Stimulated activated CD4-positive, alpha-beta T cell treated with anti-CD3 and anti-CD28 coated beads, Interleukin-1b, Interleukin-23, amount 100 ng/mL, for 1 hour (primary cell): ENCODE measurements at places on chromosomes 5 and 9.
A peak's percentile ranks its signal among the peaks of the same experiment; 100 is the strongest.

DNA sequence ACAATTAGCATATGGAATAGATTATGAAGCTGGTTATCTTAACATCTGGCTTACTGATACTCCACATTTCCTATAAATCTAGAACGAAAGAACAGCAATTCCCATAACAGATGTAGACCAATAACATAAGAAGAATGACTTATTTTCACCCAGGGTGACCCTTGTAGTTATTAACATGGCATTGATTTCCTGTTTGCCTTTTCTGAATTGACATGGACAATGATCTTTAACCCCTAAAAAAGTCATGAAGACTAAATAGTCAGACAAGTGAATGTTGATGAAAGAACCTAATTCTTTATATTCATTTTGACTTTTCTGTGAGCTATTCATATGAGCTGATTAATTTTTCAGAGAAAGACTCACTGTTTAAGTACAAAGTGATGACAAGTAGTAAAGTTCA lies 175.3 kb upstream of the CD180 start:
- DNase-seq, result no peak

GRCh38 chr5:141703133-141703561 lies 21.1 kb upstream of the ARAP3 start:
- no peak for DNase-seq

DNA sequence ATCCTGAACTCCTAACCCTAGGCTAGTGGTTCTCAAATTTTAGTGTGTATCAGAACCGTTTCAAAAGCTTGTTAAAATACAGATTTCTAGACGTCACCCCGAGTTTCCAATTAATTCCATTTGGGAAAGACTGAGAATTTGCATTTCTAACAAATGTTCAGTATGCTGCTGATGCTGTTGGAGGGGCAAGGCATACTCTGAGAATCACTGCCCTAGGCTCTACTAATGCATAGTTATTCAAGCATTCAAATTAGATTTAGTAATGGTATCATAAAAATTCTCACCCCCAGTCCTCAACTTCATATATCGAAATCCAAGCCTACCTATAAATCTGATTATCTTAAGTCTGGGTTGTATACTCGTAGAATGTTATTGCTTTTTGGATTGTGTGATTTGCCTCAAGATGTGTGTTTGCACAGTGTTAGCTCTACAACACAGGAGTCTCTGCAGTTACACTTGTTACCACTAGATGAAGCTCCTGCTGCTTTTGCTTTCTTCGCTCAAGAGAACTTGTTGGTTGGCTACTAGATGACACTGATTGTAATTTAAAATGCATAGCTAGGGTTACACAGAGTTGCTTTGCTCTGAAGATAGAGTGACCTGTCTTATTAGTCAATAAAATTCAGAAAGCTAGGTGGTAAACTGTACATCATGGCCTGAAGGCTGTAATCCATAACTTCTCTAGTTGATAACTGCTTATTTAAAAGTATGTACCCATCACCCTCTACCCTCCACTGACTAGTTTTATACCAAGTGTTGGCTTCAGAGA lies 7.5 kb upstream of the ERAP2 start:
- DNase-seq, result no peak

DNA sequence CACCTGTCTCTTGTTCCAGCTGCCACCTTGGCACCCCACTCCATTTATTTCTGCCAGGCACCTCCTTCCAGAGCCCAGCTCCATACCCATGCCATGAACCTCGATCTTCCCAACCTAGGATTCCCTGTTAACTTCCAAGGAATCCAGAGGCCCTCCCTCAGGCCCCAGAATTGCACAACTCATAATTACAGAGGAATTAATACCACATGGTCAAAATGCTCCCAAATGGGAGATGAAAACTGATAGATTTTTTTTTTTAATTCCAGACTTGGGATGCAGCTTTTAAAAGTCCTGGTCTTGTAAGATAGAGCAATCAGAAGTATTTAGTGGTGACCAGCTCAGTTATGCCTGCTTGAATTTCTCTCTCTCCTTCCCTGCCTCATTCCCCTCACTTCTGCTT lies 96.2 kb upstream of the CCDC112 start:
- DNase-seq, result no peak

GRCh38 chr5:6194261-6194875 lies 184.0 kb downstream of the MED10 start:
- no peak for DNase-seq

- DNase-seq, result no peak
Measured at GRCh38 chr5:29169886-29170285, 2023.6 kb upstream of the CDH6 start.

DNA sequence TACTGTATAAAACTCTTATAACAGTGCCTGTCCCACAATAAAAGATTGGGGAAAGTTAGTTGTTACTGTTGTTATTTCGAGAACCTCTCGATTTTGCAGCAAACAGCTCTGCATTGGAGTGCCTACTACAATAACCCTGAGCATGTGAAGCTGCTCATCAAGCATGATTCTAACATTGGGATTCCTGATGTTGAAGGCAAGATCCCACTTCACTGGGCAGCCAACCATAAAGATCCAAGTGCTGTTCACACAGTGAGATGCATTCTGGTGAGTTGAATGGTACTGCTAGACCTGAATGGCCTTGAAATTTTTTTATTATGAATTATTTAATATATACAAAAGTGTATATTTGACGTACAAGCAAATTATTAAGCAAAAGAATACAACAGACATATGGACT lies 123.2 kb downstream of the TEX10 start:
- no peak for DNase-seq

DNA sequence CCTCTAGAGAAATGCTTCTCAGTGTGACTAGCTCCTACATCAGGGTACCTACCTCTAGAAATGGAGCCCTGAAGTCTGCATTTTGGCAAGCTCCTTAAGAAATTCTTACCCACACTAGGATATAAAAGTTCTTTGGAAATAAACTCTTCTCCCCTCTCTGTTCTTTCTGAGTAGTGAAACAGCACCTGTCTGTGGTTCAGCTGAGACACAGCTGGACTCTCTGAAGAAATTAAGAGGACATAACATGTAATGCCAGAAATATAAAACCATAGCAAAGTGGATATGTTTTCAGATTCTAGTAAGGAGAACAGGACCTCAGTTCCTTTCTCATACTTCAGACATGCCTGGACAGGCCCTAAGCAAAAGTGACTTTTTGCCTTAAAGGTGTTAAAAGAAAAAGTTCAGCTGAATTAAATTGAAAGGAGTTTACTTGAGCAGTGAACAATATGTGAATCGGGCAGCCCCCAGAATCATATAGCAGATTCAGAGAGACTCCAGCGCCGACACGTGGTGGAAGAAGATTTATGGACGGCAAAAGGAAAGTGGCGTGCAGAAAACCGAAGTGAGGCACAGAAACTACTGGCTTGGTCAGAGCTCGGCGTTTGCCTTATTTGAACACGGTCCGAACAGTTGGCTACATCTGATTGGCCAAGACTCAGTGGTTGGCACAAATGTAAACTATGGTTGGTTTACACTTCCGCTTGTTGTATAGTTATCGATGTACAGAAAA lies 64.5 kb downstream of the PRKACG start:
- DNase-seq, result no peak

DNA sequence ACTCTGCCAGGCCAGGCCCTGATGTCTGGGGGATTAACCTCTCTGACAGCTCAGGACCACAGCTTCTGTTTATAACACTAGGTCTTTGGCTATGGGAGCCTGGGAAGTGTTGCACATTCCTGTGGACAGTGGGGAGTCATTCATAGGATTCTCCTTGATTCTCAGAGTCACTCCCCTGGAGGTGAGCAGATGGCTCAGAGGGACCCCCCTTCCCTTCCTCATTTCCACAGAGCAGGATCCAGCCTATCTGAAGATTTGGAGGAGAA lies 60.2 kb downstream of the NRG2 start:
- no peak for DNase-seq

DNA sequence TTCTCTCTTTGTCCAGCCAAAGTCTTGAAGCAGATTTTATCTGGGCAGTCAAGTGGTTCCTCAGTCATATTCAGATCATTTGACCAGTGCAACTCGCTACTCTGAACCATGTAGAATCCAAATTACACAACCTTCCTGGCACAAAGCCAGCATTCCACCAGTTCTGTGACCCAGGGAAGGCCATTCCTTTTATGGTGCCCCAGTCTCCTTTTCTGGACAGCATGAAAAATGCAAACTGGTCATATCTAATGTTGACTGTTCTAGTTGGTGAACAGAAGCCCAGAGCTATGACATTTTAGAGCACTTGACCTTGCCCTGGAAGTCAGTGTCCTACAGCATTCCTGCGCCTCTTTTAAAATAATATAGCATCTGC lies 364.6 kb downstream of the BRINP1 start:
- no peak for DNase-seq

DNA sequence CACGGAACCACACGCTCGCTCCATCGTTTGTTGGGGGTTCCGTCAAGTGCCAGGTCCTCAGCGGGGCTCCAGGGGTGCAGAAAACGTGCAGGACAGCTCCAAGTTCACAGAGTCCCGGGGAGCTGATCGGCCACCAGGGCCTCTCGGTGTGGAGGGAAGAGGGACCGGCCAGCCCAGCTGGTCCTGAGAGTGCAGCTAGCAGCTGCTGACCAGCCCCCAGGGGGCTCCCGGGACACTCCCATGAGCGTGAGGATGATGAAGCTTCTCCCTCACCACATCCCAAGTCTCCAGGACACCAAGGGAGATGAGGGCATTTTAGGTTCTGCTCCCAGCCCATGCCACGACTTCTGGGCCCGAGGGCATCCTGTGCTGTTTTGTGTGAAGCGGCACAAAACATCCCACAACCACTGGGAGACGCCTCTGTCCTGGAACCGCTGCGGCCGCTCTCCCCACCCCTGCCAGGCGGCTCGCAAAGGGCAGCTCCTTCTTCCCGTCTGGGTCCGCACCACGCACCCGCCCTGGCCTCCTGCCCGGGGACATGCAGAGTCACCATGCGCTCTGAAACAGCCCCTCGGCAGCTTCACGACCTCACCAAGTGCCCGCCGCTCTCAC lies 67.5 kb upstream of the IRX4 start:
- DNase-seq, result no peak

- DNase-seq, result no peak
Measured at GRCh38 chr9:73869264-73869663, 627.9 kb upstream of the RORB start.

DNA sequence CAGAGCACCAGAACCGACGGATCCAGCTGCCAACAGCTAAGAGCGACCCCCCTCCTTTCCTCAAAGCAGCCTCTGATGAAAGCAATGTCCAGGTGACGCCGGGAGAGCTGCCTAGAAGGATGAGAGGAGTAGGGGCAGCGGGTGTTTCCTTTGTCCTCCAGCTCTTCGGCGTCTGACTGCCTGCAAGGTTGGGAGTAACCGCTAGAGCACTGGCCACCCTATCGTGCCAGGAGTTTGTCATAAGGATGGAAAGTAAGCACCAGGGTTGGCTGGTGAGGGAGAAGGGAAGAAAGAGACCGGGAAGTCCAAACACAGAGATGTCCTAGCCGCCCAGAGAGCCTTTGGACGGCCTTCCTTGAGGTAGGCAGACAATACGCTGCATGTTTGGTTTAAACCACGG lies 10.8 kb downstream of the MRPL36 start:
- DNase-seq, result no peak

DNA sequence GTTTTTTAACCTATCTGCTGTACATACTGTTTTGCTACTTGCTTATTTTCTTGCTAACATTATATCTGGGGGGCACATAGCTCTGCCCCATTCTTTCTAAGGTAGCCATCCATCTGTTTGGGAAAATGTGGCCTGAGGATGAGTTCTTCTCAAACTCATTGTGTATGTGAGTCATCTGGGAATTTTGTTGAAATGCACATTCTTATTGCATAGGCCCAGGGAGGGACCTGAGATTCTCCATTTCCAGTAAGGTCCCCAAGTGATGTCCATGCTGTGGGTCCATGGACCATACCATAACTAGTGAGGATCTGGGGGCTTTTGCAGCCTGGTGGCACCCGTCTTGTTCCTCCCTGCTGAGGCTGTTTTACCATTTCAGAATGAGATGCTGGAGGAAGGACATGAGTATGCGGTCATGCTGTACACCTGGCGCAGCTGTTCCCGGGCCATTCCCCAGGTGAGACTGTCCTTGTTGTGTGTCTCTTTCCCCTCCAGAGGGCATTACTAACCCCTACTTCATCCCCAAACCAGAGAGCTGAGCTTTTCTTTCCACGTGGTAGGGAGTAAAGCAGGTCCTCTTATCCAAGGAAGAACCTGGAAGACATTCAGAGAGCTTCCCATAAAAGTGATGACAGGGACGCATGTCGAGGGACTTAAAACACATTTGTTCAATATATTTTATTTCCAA lies 28.6 kb downstream of the CYFIP2 start:
- no peak for DNase-seq

GRCh38 chr5:34037726-34038125 lies 5.3 kb downstream of the C1QTNF3 start:
- DNase-seq, result no peak

GRCh38 chr9:127503947-127504886 lies 52.9 kb downstream of the LRSAM1 start:
- DNase-seq, result peak; percentile 59

GRCh38 chr9:126401107-126401506 lies 74.5 kb downstream of the MVB12B start:
- no peak for DNase-seq

DNA sequence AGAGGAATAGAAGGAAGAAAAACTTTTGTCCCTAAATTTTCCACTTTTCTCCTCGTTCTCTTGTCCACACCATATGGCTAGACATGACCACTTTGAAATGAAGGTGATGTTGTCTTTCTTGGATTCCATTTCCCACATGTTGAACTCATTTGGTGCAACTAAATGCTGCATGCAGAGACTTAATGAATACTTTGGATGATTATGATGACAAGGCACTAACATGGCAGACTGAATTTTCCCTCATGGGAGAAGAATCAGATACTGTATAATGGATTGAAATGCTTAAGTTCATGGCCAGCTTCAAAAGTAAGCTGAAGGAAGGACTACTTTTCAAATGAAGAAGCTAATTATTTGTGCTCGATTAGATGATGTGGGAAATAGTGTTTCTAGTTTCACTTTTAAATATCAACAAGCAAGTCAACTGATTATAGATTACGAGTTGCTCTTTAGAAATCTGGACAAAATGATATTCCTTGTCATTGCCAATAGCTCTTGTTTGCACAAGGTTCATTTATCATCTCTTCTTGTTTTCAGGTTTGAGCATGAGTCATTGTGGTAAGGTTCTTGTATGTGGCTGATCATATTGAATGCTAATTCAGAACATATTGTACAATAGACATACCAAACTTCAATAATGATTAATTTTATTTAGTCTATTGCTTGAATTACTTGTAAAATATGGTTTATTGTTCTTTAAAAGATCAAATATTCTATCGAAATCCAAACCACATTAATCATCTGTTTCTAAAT lies 501.3 kb upstream of the FTMT start:
- DNase-seq, result no peak

DNA sequence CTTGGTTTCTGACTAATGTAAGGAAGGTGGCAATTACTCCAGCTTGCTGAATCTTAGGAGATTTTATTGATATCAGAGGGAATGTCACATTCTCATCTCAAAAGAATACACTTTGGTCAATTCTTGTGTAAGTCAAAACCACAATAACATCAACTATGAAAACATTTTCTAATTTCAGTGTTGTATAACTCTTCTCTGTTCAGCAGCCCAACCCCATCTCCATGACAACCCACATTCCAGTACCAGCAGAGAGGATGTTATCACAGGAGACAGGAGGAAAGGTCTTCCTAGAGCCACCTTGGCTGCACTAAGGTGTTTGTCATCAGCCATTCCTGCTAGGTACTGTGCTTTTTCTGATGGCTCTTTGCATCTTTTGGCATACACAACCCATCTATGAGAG lies 529.1 kb upstream of the BRINP1 start:
- DNase-seq, result no peak

- DNase-seq, result no peak
Measured at GRCh38 chr9:33418090-33418489, 15.7 kb upstream of the AQP7 start.

GRCh38 chr9:110188991-110189390 lies 19.0 kb downstream of the C9orf152 start:
- DNase-seq, result no peak
